Breast epithelium (tissue), 4 donors: ENCODE measurements at places on chromosomes 5 and 9. TPM values are rescaled to one million over a fixed set of nuclear protein-coding genes. Genes with fewer than 3 reads are reported as not detected.

- H3K4me3 ChIP-seq = no peak overlapping the region
- no peak for DNase-seq
- no peaks in the 10 kb centered on the region for H3K27me3 ChIP-seq
- no peaks in the 10 kb centered on the region for H3K4me1 ChIP-seq
- no peaks in the 10 kb centered on the region for H3K36me3 ChIP-seq
- no peak overlapping the region for H3K27ac ChIP-seq
Measured at GRCh38 chr5:163913548-163913947, 408.1 kb downstream of the MAT2B start.

DNA sequence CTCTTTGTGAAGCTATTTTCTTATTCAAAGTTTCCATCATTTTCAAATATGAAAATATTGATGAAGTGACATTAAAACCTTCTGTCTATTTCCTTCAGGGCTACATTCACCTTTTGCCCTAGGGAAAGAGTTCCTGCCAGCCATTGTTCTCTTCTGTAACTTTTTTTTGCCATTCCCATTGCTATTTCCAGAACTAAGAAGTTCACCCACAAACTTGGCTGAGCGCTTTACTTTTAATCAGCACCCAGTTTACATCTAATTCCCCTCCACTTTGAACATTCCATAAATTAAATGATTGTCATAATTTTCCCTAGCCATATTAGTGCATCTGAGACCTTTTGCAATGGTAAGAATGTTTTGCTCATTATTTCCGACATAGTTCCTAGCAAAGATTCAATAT, 4.4 kb downstream of the IL33 start:
- no peak for DNase-seq
- peaks cover 9% of the 10 kb centered on the region for H3K4me1 ChIP-seq
- no peak overlapping the region for H3K27ac ChIP-seq
- H3K27me3 ChIP-seq = no peaks in the 10 kb centered on the region
- no peaks in the 10 kb centered on the region for H3K36me3 ChIP-seq

GRCh38 chr9:72857624-72857996, 95.2 kb downstream of the ALDH1A1 start:
- no peaks in the 10 kb centered on the region for H3K27me3 ChIP-seq
- H3K4me1 ChIP-seq = no peaks in the 10 kb centered on the region
- H3K36me3 ChIP-seq = no peaks in the 10 kb centered on the region

The PLPP7 gene
- 5.0 TPM for total RNA-seq
